T47D (cell line): ENCODE measurements at places on chromosomes 2 and 18.

DNA sequence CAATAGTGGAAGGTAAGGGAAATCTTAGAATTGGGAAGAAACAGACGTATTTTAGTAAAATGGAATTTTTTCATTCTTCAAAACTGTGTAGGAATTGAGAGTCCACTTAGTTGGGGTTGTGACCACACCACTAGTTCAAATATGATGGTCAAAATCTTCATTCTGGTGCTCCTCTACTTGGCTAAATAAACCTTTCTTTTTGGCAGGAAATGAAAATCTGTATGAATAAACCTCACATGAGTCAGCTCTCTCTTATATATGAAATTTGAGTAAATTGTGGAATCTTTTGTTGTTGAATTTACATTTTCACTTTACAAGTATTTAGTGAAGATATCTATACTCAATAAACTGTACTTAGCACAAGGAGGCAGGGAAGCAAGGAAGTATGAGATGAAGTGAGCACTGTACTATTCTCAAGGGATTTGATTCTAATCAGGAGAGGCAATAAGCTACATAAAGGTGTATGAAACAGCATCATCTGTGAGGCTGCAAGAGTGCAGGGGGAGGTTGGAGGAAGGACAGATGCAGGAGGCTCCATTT is 20.5 kb downstream of the IL18R1 start:
- no peak for DNase-seq

- DNase-seq, result no peak
Observed at GRCh38 chr2:234947556-234947955, 4.3 kb upstream of the SH3BP4 start.

- DNase-seq, result no peak
Observed at GRCh38 chr2:161438598-161438997, 22.5 kb downstream of the TBR1 start.

- no peak for DNase-seq
Observed at GRCh38 chr18:11495441-11495840, 114.0 kb upstream of the SLC35G4 start.

- DNase-seq, result peak; percentile 33
Observed at GRCh38 chr2:227479865-227480475, 8.0 kb downstream of the AGFG1 start.

DNA sequence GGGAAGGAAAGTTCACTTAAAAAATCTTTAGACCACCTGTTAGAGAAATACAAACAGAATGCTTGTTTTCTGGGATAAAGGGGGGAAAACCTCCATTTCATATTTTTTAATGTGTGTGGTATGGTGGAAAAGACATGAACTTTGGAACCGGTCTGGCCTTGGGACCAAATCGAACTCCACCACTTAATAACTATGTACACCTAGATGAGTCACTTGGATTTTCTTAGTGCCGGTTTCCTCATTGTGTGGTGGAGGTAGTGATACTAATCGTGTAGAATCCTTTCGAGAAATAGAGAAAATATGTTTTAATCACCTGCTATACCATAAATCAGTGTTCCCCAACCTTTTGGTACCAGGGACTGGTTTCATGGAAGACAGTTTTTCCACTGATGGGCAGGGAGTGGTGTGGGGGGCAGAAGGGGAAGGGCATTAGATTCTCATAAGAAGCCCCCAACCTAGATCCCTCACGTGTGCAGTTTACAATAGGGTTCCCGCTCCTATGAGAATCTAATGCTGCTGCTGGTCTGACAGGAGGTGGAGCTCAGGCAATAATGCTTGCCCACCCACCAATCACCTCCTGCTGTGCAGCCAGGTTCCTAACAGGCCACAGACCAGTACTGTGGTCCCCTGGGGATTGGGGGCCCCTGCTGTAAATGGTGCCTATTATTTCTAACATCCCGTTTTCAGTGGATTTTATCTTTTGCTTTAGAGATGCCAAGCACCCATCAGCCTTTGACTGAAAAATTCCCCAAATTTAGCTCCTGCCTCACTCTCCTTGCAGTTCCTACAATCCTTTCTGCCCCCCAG is 308.8 kb downstream of the PRKCE start:
- DNase-seq, result peak; percentile 42

DNA sequence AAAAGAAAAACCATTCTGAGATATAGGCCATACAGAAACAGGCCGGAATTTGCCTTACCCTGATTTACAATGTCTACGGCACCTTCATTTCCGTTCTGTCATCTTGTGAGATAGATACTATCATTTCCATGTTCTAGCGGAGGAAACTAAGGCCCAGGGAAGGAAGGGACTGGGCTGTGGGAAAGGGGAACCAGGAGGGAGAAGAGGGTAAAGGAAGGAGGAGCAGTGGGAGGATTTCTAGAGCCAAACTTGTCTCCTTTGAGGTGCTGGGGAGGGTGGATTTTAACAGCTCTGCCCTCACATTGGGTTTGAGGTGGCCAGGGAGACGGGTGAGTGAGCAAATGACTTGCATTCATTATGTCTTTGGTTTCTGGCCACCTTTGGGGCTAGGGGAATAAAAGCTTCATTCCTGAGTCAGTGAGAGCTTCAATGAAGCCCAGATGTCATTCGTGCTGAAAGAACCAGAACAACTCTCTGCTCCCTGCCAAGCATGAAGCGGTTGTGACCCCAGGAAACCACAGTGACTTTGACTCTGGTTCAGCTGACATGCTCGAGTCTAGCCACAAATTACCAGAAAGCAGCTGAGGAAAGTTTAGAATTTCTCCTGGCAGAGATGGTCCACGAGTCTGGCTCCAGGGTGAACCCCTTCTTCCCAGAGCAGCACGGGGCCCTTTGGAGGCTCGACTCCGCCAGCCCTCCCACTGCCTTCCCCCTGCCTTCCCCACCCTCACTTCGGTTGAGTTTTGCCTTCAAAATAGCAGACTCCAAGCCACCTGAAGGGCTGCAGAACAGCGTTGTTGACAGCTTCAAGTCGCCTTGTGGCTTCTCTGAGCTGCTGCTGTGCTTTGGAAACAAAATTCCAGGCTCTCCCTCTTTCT is 3.8 kb downstream of the ACTG2 start:
- no peak for DNase-seq

- DNase-seq, result no peak
Observed at GRCh38 chr2:239018271-239019182, 170.6 kb downstream of the TWIST2 start.

DNA sequence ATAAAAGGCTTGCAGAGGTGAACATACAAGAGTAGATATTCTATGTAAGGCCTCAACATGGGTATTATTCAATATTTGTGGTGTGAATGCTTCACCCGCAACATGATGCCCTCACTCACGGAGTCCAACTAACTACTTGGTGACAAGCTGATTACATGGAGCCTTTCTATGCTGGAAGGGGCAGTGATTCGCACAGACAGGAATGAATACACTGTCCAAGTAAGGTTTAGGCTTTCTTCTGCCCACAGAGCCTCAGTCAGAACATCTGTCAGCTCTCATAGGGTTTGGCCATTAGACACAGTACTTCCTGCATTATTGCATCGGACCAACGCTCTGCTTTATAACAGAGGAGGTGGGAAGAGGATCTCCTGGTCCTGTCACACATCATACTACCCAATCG is 80.3 kb upstream of the SLC35G4 start:
- no peak for DNase-seq

GRCh38 chr2:187424146-187424545 is 23.9 kb downstream of the CALCRL start:
- DNase-seq, result no peak

DNA sequence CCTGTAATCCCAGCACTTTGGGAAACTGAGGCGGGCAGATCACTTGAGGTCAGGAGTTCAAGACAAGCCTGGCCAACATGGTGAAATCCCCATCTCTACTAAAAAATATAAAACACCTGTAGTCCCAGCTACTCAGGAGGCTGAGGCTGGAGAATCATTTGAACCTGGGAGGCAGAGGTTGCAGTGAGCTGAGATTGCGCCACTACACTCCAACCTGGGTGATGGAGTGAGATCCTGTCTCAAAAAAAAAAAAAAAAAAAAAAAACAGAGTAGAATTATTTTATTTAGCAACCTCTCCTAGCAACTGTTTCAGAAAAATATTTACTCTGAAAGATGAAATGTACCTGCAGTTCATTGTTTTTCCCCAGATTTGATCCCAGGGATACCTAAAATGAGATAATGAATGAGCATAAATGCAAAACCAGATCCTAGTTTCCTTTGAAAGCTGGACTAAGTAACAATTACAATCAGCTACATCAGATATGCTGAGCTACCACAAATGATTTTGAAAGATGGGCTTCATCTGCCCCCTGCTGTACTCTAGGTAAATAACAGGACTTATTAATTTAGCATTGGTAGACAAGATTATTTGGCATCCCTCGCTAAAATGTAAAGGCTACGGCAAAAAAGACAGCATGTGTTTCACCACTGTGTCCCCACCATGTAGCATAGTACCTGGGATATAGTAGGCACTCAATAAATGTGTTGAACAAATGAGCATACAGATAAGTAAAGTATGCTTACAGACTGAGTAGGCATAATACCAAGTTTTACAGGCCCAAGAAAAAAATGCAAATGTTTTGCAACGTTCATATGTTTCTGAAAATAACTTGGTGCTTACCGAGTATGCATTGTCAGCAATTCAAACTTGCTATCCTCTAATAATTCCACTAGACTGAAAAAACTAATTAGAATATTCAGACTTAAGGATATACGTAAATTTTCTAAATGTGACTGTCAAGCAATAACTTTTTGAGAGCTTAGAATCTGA is 102.5 kb downstream of the ATL2 start:
- peak; percentile 81 for DNase-seq

DNA sequence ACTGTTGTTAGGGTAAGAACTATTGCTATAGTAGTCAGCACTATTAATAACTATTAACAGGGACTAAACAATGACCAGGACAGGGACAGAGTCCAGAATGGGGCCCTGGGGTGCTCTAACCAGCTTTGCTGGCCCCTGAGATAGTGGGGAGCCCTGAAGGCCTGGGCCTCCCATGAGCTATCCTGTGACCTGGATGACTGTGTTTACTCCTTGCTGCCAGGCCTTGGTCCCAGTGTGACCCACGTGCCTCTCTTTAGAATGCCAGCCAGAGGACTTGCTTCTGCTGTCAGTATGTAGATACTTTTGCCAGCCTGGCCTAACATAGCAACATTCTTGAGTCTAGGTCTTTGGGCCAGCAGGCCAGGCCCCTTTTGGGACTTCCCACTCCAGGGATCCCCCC is 11.4 kb downstream of the CDK5R2 start:
- no peak for DNase-seq

DNA sequence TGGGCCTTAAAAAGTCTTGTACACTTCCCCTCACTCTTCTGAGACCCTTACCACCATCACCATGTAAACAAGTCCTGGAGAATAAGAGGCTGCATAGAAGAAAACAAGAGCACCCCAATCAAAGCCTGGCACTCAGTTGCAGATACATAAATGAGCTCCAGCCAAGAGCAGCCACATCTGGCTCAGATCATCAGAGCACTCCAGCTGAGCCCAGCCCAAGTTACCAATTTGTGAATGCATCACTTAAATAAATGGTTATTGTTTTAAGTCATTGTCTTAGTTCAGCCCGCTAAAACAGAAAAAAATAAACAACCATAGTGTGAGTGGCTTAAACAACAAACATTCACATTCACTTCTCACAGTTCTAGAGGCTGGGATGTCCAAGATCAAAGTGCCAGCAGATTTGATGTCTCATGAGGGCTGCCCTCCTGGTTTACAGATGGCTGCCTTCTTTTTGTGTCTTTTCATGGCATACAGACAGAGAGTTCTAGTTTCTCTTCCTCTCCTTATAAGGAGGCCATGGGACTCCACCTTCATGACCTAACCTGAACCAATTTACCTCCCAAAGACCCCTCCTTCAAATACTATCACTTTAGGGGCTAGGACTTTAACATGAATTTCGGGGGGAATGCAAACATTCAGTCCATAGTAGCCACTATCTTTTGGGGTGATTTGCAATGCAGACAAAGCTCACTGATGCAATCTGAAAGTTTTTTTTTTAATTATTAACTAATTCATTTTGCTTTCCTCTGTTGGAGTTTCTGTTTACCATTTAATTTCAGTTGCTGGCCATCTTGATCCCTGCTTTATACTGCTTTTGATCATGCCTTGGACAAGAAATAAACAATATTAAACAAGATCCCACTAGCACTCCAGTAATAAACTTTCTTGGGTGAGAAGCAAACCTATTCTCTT is 187.5 kb upstream of the ACVR2A start:
- DNase-seq, result no peak

DNA sequence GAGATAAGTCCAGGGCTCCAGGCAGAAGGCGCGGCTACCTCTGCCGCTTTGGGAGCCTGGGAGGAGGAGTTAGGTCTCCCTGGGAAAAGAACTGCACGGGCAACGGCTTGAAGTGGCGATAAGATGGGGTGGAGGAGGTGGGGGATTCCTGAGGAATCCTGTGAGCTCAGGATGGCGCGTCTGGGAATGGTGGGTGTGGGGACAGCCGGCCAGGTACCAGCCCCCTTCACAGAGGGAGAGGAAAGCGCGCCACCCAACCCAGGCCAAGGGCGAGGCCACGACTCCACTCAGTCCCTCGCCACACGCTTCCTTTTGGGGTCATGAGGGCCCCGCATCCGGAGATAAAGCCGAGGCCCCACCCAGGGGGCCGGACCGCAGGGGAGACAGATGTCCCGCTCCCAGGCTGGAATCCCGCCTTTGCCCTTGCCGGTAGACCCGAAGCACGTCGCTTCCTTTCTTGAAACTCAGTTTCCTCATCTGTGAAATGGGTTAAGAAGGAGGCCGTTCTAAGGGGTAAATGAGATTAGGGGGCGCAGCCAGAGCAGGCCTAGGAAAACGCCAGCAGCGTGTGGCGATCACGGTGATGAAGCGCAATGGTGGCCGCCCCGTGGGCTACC is 1.7 kb upstream of the CTDSP1 start:
- peak; percentile 76 for DNase-seq

DNA sequence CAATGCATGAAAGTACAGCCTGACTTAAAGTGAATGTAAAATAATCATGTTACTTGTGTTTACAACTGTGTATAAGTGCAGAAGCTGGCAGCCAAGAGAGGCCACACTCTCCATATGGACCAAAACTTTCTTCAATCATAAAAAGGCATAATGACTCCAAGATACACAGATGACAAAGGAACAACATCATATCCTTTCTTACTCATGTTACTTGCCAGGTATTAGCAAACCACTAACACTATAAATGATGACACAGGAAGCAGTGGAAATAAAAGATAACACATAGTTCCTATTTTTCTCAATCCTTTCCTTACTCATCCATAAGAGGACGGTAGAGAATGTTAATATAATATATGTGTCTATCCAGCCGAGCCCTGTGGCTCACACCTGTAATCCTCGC is 400.0 kb upstream of the CDH2 start:
- DNase-seq, result no peak

DNA sequence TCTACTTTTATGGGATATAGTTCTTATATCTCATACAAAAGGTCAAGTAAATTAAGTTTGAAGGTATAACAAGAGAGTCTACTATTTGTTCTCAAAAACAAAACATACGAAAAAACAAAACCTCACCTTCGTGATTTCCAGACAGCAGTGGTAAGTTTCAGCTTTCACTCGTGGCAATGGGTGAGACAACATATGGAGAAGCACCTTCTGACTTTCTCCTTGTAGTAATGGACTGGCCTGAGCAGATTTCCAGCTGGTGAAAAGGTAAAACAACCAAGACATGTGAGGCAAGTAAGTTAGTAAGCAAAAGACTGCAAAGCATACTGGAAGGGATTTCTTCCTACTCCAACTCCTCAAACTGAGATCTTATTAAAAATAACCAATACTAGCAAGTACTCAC is 39.6 kb downstream of the RTTN start:
- DNase-seq, result no peak

- DNase-seq, result no peak
Observed at GRCh38 chr2:84701880-84702279, 179.0 kb downstream of the TRABD2A start.

GRCh38 chr2:73083886-73084800 is 12.6 kb upstream of the SFXN5 start:
- no peak for DNase-seq

GRCh38 chr2:12684471-12684936 is 32.2 kb upstream of the TRIB2 start:
- DNase-seq, result no peak

- no peak for DNase-seq
Observed at GRCh38 chr2:241841181-241842066, 17.3 kb downstream of the PDCD1 start.
